GM20000 (cell line): ENCODE measurements at places on chromosomes 16 and 17.
A peak's percentile ranks its signal among the peaks of the same experiment; 100 is the strongest.

DNA sequence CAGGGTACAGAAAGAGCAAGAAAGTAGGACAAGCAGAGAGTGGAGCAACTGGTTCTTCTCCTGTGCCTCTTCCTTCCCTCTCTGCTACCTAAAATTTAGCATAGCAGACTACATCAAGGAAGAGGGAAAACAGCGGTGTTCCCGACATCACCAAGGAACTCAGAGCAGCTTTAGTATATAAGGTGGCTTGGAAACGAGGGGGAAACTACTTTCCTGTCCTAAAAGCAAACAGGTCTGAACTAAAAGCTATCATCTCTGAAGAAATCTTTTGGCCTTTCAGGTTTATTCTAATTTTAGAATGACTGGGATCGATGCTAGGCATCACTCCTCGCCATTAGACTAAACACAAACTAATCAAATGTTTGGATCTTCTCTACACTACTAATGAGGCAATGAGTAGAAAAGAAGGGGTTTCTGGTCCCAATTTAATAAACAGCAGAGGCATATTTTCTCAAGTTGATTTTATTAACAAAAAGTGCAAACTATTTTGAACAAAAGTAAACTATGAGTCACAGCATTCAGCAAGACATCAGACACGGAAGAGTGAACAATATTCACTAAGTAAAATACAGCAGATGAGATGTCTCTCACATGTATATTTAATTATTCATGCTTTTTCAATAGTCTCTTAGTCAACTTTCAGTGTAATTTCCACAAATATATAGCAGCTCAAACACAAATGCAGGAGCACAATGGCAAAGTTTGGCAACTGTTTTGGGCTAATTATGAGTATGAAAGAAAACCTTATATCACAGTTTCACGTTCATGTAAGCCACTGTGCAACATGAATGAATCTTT is 108.7 kb downstream of the TRIM37 start:
- no peak for DNase-seq

GRCh38 chr16:86222547-86222946 is 287.8 kb upstream of the FOXF1 start:
- no peak for DNase-seq

- DNase-seq, result no peak
These were observed 24.6 kb downstream of the ZFHX3 start for GRCh38 chr16:73023320-73023719.

- DNase-seq, result no peak
These were observed 53.0 kb upstream of the DNAJA2 start for GRCh38 chr16:47026492-47026891.

- DNase-seq, result peak; percentile 38
These were observed 58.6 kb upstream of the TNRC6A start for GRCh38 chr16:24670623-24671454.

- no peak for DNase-seq
These were observed 25.9 kb upstream of the CACNG4 start for GRCh38 chr17:66938656-66939055.

- no peak for DNase-seq
These were observed 5.5 kb downstream of the JMJD6 start for GRCh38 chr17:76720941-76721340.
